HCT116 (cell line): ENCODE measurements at places on chromosomes 6 and 20. TPM values are rescaled to one million over a fixed set of nuclear protein-coding genes. Genes with fewer than 3 reads are reported as not detected.

The DEFB125 gene
- not detected for total RNA-seq

The FAM83B gene
- 16.9 TPM for total RNA-seq

GRCh38 chr6:50815436-50816114, 3.1 kb upstream of the TFAP2B start:
- no peak for DNase-seq

DNA sequence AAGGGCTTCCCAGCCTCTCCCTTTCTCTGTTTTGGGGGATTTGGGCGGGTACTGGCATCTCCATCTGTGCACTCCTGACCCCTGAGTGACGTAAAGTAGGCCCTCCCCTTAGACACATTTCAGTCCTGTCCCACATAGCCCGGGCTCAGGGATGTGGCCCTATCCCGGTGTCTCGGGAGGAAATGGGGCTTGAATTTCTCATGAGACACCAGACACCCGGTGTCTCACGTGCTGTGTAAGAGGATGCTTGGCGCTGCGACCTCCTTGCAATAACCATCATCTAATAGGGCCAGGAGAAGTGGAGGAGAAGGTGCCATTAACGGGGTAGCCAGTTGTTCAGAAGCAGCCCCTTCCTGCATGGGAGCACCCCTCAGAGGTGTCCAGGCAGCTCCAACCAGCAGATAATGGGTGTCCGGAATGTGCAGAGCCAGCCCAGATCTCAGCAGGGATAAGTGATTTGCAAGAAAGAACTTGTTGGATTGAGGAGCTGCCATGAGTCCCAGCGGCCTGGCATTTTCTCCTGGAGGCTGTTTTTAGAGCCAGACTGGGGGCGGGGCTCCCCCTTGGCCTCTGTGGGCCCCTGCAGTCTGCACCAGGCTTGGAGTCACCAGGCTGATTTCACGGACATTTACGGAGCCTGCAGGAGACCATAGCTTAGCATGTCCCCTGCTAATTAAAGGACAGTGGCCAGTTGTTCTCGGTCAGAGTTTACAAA, 372.0 kb downstream of the PREX1 start:
- no peak for DNase-seq

The MUCL3 gene
- 0.15 TPM for total RNA-seq

DNA sequence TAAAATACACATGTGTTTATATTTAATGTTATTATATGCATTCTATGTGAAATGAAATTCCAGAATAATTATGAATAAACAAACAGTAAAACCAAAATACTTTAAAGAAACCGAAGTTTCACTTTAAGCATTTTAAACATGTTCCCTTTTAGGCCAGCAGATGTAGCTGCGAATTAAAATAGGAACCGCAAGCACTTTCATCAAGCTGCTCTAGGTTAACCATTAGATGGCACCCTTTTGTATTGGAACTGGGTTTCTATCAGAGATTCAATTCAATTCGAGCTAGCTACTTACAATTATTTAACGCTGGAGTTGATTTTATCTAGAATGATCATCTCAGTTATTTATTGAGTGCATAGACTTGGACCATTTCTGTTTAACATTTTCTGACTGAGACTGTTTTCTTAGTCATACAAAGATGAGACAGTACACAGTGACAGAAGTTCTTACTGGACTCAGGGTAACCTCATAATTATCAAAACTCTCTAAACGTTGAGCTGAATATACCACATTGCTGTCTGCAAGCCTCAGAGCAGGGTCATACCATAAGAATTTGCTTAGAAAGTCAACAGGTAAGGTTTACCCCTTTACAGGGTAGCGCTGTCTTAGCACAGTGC, 8.5 kb downstream of the TMEM242 start:
- DNase-seq = peak; percentile 58

The CSNK2A1 gene
- total RNA-seq = 284 TPM

The DACT2 gene
- total RNA-seq = not detected

The LRFN2 gene
- total RNA-seq = not detected

DNA sequence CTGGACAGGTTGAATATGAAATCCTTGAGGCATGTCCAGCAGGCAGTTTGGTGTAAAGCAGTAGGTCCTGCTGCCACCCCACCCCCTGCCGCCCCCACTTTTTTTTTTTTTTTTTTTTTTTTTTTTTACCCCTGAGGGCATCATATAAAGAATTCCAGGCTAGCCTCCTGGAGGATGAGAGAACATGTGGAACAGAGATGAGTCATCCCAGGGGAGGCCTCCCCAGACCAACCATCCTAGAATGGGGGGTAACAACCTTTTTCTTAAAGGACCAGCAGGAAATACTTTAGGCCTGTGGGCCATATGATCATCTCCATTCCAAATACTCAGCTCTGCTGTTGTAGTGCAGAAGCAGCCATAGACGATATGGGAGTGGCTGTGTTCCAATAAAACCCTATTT, 170.9 kb downstream of the GJA10 start:
- no peak for DNase-seq

The MAFB gene
- 0.22 TPM for total RNA-seq

- no peak for DNase-seq
Observed at GRCh38 chr6:167980911-167981580, 16.4 kb upstream of the KIF25 start.

DNA sequence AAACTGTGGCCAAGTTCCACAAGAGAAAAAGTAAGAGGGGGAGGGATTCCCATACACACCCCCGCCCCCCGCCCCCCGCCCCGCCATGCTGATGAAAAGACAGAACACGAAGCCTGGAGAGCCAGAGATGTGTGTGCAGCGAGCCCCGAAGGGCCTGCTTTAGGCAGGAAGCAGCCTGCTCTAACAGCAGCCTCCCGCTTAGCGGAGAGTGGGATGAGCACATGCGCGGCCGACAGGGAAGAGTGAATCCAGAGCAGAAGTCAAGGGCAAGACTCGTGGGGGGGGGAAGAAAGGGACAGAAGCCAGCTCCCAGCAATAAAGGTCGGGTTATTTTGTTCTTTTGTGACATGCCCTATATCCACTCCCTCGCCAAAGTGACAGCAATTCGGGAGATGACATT, 67.2 kb upstream of the PTGIS start:
- no peak for DNase-seq

The ECT2L gene
- total RNA-seq = not detected
